ENCODE measurements at places on chromosomes 5 and 9.

GRCh38 chr5:104061707-104062106 is 499.1 kb upstream of the NUDT12 start:
- no peak for DNase-seq

DNA sequence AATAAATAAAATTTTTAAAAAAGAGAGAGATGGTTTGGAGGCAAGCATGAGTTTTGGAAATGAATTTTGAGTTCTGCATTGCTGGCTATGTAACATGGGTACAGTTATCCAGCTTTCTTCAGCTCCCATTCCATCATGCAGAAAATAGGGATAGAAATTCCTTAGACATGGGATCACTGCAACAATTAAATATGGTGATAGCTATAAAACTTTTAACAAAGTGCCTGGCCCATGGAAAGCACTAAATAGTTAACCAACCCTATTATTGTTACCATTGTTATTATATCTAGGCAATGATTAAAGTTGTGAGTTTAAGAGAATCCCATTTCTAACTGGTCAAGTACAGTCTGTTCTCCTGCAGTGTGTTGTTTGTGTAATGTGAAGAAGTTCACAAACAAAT is 115.4 kb upstream of the GAS1 start:
- no peak for DNase-seq

GRCh38 chr5:27328480-27328879 is 290.1 kb upstream of the CDH9 start:
- peak; percentile 74 for DNase-seq

GRCh38 chr9:98374385-98375051 is 119.1 kb upstream of the TBC1D2 start:
- peak; percentile 83 for DNase-seq

DNA sequence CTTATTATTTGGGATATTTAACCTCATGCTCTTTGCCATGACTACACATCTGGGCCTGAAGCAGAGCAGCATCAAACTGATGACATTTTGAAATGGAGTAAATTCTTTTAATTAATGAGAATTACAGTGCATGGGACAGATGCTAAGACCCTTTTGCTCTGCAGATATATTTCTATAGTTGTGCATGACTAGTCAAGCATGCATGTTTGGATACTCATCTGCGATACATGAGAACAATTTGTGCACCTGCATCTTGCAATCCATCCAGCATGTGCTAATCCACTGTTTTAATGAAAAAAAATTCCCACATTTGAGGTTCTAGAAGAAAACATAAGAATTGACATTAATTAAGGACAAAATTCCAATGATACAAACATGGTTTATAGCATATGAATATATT is 1047.6 kb upstream of the ACO1 start:
- DNase-seq: no peak

DNA sequence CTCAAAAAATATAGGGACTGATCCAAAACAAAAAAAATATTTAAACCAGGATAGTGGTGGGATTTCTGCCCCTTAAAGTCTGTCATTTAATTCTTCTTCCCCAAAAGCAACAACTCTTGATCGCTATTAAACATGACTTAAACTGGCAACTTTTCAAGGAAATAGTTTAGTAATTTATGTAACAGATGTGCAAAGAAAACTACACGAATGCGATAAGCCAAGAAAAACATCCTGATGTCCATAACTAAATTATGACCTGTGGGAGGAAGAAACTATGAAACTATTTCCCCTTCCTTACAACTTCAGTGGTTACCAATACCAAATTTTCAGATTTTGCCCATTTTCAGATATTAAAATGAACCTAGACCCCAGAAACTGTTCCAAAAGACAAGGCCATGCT is 31.5 kb downstream of the CLINT1 start:
- no peak for DNase-seq

DNA sequence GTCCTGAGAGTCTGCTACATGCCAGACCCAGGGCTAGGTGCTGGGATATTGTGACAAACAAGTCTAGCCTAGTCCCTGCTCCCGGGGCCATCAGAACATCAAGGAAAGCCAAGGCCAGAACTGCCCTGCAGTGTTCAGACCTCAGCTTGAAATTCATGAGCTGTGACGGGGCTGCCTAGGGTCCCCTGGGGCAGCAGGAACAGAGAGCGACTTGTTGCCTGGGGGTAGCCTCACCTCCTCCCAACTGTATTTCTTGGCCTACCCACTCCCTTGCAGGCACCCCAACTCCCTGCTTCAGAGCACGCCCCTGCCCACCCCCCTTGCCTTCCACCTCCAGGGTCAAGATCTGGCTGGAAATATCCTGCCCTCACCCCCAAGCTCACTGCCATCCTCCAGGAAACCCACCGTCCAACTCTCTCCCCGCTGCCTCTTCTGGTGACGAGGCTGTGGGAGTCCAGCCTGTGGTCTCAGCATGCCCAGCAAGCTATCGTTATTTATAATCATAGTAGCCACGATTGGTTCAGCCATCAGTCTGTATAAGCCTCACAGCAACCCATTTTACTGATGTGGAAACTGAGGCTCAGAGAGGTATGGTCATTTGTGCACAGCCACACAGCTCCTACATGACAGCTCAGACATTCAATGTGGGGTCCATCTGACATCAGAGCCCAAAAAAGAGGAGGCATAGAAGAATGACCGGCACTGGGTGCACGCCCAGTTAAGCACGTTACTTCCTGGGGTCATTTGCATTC is 10.7 kb downstream of the DNM1 start:
- DNase-seq: no peak

DNA sequence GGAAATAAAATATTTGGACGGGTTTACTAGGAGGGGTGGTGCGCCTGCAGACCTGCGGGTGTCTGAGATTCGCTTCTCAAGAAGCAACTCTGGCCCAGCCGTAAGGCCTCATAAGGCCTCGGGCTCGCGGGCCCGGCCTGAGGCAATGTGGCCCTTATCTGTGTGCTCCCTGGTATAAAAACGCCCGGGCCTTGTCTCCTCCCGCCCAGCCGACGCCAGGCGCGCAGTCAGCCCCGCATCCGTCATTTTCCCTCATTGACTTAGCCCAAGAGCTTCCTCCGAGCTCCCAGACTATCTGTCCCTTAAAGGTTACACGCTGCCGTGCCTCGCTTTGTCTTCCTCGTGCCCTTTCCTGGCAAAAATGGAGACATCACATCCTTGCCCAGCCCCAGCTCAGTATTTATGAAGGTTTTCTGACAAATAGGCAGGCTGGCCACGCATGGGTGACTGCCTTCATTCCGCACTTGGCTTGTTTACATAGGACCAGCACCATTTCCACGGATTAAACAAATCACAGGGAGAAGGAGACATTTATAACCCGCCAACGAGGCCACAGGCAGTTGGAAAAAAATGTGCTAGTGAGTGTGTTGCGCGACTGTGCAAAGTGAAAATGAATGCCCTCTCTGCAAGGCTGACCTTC is 74.5 kb upstream of the TBCA start:
- no peak for DNase-seq

DNA sequence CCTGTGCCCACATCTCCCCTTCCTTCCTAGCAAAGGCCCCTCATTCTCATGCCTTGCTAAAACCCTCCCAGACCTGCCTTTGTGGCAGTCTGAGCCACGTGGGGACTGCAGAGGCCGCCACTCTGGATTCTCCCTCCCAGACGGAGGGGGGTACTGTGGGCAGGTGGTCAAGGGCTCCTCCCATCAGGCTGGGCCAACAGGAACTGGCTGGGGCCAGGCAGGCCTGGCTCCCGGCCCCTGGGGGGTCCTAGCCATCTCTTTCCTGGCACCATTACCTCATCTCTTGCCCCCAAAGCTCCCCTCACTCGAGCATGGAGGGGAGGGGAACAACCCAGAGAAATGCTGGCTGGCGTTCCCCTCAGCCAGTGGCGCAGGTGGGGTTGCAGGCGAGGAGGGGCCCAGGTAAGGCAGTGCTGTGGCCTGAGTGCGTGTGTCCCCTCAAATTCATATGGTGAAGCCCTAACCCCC is 88.6 kb downstream of the ZNF354C start:
- no peak for DNase-seq

GRCh38 chr9:98099346-98099745 is 19.7 kb downstream of the TRIM14 start:
- DNase-seq: no peak

DNA sequence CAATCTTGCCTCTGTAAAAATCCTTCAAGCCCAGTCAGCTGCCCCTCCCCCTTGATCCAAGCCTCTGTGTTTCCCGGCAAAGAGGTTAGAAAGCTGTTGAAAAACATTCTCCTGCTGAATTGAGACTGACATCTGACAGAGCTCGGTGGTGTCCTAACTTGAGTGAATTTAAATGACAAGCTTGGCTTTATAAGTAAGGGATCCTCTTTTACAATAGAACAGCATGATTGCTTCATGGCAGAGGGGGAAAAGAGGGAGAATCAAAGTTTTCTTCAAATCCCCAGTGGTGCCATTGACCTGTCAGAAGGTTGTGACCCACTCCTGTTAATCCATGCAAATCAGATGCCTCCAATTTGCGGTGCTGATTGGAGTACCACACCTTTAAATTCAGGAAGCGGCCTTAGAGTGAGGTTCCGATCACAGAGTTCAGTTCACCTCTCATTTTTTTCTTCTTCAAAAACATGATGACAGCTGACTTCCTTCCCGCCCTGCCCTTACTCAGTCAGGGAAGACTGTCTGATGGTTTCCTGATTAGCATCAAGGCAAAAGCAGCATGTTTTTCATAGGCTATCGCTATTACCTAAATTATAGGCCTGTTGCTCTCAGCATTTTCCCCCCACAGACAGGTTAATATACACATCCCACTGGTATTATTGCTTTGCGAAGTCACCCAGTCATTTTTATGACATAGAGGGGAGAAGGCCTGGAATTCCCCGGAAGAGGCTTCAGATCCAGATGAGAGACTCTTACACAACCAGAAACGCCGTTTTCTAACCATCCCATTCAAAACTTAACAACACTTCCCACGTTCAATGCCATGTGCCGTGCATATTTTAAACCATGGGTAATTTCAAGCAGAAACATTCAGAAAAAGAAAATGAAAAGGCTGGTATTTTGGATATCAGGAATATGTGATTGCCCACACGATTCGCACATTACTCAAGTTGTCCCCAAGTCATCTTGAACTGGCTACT is 141.4 kb downstream of the EBF1 start:
- DNase-seq: no peak

GRCh38 chr5:78129597-78129996 is 164.9 kb downstream of the AP3B1 start:
- DNase-seq: no peak

DNA sequence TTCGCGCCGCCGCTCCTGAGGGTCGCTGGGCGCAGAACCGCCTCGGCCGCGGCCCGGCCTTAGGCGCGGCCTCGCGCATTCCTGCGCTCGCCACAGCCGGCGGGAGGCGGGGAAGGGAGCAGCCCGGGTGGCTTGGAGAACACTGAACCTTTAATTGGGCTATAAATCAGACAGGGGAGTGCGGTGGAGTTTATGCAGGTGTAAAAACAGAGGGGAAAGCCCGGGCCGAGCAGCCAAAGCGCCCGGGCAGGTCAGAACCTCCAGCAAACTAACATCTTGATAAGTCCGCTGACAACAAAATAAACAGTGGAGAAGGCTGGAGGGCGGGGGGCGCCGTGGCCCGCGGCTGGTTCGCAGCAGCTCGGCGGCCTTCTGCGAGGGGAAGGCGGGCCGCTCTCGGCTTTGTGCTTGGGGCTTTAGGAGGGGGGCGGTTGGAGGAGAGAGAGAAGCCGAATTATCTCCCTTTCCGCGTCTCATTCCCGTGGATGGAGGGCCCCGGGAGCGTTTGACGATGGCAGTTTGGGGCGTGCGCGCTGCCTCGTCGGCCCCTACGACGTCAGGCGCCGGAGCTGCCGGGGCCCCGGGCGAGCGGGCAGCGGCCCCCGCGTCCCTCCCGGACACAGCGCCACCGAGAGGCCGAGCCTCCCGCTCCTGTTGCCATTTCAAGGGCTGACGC is 11.3 kb downstream of the FOXD1 start:
- no peak for DNase-seq

DNA sequence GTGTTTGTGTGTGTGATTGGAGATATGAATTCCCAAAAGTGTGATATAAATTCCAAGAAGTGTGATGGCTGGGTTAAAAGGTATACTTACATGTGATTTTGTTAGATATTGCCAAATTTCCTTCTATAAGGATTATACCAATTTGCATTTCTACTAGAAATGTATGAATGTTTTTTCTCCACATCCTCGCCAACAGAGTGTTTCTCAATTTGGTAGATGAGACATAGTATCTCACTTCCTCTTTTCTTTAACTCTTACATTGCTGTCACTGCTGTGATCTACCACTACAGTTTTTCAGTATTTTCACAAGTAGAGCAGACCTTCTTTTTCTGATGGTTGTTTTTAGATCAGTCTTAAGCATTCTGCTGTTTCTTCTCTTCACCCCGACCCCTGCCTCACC is 111.3 kb downstream of the FER start:
- no peak for DNase-seq

GRCh38 chr5:136513430-136513829 is 148.1 kb upstream of the TRPC7 start:
- no peak for DNase-seq

DNA sequence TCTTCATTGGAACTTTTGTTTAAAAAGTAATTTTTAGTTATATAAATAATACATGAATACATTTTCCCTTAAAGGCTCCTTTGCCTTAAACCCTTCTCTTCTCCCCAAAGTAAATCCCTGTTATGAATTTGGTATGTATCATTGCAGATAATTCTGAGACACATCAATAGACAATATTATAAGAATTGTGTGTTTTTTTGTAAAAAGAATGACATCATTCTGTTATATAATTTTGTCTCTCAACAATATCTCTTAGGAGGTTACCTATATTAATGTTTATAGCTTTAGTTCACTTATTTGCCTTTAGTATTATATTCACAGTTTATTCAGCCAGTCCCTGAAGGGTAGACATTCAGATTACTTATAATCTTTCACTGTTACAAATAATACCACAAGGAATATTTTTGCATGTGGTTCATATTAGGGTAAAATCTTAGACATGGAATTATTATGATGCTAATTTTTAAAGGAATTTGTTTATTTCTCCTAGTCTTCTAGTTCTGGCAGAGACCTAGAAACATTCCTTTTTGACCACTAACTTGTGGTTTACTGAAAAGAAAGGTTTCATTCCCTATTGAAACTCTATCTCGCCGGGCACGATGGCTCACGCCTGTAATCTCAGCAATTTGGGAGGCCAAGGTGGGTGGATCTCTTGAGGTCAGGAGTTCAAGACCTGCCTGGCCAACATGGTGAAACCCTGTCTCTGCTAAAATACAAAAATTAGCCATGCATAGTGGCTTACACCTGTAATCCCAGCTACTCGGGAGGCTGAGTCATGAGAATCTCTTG is 105.6 kb downstream of the KCTD16 start:
- DNase-seq: peak; percentile 16

- DNase-seq: no peak
These were observed 265.5 kb upstream of the PAPPA start for GRCh38 chr9:115888131-115888530.

GRCh38 chr5:179858241-179858585 is 404 bp downstream of the MRNIP start:
- DNase-seq: no peak

- DNase-seq: no peak
These were observed 121.4 kb downstream of the DOCK8 start for GRCh38 chr9:336039-336438.

DNA sequence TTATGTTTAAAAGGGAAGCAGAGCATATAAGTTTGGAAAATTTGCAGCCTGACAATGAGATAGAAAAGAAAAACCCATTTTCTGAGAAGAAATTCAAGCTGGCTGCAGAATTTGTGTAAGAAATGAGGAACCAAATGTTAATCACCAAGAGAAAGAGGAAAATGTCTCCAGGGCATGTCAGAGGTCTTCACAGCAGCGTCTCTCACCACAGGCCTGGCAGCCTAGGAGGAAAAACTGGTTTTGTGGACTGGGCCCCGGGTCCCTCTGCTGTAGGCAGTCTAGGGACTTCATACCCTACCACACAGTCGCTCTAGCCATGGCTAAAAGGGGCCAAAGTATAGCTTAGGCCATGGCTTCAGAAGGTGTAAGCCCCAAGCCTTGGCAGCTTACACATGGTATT is 32.1 kb upstream of the HSD17B4 start:
- DNase-seq: no peak
